AG08396 (cell line): ENCODE measurements at places on chromosomes 5 and 9.

DNA sequence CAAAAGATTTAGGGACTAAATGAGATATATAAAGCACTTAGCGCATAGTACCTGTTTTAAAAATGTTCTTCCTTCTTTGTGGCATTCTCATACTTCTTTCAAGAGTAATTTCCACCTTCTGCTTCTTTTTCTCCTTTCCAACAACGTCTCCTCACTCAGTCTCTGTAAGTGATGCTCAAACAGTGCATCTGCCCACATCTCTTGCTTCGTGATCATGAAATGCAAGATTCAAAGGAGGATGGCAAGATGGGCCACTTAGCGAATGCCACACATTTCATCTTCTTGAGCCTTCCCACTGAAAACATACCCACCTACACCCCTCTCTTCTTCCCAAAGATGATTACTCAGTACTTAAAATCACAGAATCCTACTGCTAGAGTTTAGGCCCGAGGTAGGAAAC is 36.9 kb downstream of the MACIR start:
- no peak for DNase-seq

GRCh38 chr9:136625101-136626065 is 37.3 kb upstream of the EGFL7 start:
- peak; percentile 82 for DNase-seq

GRCh38 chr5:161946911-161947310 is 99.0 kb downstream of the GABRA1 start:
- no peak for DNase-seq

- no peak for DNase-seq
Measured at GRCh38 chr9:115162946-115163345, 45.0 kb upstream of the TNC start.

DNA sequence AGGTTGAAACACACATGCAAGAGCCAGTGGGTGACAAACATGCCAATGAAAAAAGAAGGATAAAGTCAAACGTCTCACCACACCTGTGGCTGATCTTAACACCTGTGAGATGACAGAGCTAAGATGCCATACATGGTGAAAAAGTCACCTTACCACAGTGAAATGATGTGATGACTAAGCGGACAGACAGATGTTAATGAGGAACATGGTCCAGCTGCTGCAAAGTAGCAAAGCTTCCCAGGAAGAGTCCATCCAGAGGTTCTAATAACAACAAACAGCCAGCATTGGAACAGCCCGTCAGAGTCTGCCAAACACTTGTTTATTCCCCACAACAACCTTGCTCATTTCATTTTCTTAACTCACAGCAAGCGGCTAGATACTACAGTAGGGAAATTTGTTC is 1.9 kb downstream of the KIAA1191 start:
- DNase-seq = no peak
